ENCODE measurements at places on chromosomes 6 and 20.

GRCh38 chr20:59645271-59645670 lies 40.9 kb downstream of the PHACTR3 start:
- DNase-seq = no peak

DNA sequence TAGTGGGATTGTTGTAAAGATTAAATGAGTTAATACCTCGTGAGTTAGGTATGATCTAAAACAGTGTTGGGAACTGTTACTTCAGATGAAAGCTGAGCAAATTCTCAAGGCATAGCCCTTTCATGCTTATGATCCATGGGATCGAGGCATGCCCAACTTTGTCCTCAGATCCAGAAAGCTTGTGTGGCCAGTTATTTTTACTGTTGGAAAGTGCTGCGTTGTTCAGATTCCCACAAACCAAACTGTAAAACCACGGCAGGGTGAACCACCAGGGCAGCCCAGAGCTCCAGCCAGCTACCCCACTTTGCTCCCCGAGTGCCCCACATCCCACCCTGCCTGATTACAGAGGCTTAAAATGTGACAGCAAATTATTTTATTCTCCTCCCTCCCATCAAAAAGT lies 139.3 kb upstream of the RIN2 start:
- DNase-seq = no peak

DNA sequence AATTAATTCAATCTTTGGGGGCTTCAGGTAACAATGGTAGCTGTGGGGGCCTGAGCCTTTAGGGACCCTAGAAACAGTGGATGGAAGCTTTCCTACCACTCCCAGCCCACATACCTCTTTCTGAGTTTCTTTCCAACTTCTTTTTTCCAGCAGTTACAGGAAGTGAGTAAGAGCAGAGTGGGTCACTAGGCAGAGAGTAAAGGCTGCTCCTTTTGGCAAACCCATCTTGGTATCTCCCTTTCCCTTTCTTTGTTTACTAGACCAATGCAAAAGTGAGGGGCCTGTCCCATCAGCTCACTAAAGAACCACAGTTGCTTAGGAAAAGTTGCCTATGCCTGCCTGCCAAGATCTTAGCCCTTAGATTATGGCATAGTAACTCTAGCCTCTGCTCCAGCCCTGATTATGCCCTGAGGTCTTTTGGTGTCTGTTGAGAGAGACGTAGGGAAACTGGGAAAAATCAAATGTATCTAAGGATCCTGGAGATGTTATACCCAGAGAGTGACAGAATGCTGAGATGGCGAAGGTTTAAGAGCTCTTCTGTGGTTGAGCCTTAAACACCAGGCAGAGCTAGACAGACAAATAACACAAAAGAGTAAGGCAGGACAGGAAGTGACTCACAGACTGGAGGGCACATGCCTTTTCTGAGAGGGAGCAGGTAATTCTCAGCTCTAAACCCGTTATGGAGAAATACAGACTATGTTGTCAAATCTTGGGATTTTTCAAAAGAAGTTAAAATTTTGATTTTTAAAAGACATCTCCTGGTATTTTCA lies 31.3 kb downstream of the TRMT6 start:
- DNase-seq = peak; percentile 48

- peak; percentile 45 for DNase-seq
Measured at GRCh38 chr6:15313367-15313766, 67.5 kb downstream of the JARID2 start.

DNA sequence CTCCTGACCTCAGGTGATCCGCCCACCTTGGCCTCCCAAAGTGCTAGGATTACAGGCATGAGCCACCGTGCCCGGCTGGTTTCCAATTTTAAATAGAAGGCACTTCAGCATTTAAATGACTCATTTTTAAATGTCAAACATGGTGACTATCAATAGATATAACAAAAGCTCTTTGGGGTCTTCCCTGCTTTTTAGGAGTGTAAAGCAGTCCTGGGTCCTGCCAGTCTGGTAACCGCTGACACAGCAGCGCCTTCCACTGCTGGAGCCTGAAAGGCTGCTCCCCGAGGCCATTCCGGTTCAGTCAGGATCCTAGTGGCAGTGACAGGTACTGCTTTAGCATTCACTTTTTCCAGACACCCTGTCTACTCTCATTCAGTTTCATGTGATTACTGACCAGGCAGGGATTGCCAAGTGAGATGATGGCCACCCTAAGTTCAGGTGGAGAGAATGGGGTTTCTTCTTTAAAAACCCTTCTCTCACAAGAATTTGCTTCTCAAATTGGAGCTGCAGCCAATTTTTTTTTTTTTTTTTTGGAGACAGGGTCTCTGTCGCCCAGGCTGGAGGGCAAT lies 5.1 kb downstream of the DIDO1 start:
- peak; percentile 77 for DNase-seq

- DNase-seq = no peak
Measured at GRCh38 chr6:82144852-82145340, 102.6 kb downstream of the IBTK start.

GRCh38 chr6:152184917-152185574 lies 377.6 kb downstream of the ESR1 start:
- DNase-seq = no peak

GRCh38 chr6:14986370-14986769 lies 259.5 kb upstream of the JARID2 start:
- no peak for DNase-seq

- DNase-seq = no peak
Measured at GRCh38 chr6:144896289-144896688, 611.2 kb downstream of the UTRN start.

- no peak for DNase-seq
Measured at GRCh38 chr6:42907336-42907735, 8.5 kb upstream of the PTCRA start.

DNA sequence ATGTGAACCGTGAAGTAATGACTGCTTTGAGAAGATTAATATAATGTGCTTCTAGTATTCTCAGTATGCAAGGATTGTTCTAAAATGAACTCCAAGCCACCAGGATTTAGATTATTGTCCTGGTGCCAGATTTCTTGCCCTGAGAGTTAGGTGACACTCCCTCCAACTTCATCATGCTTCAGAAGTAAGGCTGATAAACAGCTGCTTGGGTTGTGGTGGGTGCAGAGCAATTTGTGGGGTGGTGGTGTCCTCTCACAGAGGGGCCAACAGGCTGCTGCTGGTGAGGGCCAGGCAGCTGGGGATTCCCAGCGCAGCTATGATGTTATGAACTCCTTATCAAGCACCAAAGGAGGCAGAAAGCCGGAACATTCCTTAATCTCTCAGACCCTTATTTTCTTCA lies 114.6 kb downstream of the MCHR2 start:
- DNase-seq = no peak

DNA sequence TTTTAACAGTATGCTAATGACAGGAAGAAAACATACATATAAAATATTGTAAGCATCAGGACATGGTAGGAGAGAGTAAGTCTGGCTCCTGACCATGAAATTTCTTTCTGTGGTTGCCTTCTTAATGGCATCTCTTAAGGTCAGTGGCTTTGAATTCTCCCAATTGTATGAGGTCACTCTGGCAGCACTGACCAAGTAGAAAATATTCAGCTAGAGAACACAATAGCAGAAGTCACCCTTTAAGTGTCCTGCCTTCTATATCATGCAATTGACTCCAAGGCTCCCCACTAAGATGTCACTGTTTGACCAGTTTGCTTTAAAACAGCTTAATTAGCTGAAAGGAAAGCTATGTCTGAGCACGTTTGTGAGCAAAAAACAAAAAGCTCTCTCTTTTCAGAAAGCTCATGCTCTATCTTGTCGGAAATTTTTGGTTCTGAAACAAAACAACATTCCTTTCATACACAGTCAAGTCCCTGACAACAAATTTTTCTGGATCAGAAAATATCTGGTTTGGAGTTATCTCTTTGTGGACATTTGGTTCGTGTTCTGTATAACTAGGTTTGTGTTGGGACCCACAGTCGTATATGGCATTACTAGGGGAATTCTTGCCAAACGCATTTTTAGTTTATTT lies 120.9 kb upstream of the IFNGR1 start:
- DNase-seq = no peak

GRCh38 chr6:46293641-46294316 lies 123.0 kb upstream of the ENPP5 start:
- no peak for DNase-seq

GRCh38 chr6:64243618-64244017 lies 608.0 kb downstream of the PHF3 start:
- DNase-seq = no peak

Data from KBM-7 (cell line).